ENCODE measurements at places on chromosomes 12 and 14.

DNA sequence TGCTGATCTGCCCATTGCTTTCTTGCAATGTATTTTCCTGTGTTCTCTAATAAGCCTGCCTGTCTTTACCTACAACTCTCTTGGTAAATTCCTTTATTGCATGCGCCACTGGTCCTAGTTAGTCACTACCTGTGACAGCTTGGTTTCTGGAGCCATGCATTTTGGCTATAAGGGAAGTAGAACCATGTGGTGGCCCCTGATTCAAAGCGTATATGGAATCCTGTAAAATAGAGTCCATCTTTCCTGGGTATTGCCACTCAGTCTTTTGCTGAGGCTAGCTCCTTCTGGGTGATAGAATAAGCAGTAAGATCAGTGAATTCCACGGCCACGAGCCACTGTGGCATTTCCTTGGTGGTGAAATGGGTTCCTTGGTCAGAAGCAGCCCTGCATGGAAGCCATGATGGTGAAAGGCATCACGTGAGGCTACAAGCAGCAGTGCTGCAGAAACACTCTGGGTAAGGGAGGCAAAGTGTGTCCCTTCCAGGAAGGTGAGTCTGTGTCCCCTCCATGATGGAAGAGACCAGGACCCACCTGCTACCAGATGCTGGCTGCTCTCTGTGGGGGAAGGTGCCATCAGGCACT is 19.6 kb downstream of the TNFAIP2 start:
- no peak for DNase-seq

DNA sequence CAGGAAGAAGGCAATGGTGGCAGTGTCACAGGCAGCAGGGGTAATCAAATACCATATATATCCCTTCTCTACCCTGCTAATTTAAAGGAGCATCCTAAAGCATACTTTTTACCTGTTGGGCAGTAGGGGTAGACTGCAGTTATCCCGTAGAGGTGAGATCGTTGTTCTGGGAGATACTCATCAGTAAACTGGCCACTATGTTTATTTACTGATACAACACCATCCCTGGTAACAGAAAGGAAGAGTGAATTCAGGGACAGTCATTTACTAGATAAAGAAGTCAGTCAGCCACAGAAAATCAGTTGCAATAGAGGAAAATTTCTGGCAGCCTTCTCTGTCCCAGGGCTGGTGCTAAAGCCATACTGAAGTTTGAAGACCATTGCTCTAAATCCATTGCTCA is 16.3 kb downstream of the RTRAF start:
- DNase-seq: no peak

DNA sequence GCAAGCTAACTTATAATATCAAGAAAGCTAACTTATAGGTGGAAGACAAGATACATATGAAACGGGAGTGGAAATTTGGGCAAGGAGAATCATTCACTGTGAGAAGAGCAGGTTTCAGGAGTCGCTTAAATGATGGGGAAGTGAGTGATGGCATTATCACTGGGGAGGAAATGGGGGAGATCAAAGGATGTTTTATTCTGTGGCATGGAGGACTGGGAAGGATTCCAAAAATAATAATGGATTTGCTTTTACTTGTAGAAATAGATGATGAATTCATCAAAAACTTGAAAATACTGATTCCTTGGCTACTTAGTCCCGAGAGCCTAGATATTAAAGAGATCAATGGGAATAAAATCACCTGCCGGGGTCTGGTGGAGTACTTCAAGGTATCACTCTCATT is 47.8 kb downstream of the SAV1 start:
- DNase-seq: no peak

DNA sequence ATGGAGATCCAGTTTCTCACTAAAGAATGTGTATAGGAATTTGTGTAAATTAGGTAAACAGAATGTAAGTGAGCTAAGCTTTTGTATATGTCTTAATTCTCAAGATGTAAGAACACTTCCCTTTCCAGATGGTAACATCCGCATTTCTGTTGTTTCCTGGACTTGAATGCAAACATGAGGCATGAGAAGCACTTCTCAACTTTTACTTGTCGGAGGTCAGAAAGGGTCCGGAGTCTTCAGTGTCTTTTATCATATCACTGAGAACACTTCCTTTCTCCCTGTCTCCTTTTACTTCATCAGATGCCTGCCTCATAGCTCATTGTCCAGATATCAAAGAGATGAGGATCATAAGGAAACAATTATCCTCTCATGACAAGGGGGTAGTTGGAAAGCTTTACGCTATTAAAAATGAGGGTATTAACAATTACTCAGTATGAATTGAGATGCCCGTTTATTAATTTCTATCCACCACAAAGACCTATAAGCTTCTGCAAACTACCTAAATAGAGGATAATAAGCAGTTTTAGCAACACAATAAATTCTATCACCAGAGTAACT is 214.1 kb upstream of the FLRT2 start:
- DNase-seq: peak; percentile 58

GRCh38 chr12:98388126-98388525 is 127.3 kb upstream of the TMPO start:
- DNase-seq: no peak

DNA sequence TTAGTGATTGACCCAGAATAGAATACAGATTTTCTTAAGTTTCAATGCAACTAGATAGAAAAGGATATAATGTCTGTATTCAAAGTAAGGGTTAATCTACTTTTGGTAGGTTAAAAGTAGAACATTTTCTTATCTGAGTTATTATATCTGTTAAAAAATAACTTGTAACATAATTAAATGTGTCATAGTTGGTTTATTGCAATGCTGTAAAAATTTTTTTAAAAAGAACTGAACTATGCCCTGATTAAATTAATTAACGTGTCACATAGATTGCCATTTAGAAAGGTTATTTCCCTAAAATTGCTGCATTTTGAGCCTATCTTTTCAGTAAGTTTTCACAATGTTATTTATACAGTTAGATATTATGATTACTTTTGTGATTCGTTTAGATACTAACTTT is 89.2 kb downstream of the PDE3A start:
- no peak for DNase-seq

- no peak for DNase-seq
Measured at GRCh38 chr14:92945959-92946846, 23.3 kb downstream of the CHGA start.

- DNase-seq: no peak
Measured at GRCh38 chr14:46985529-46986380, 334.2 kb upstream of the RPL10L start.

- DNase-seq: no peak
Measured at GRCh38 chr12:64252681-64253080, 30.6 kb upstream of the KICS2 start.

DNA sequence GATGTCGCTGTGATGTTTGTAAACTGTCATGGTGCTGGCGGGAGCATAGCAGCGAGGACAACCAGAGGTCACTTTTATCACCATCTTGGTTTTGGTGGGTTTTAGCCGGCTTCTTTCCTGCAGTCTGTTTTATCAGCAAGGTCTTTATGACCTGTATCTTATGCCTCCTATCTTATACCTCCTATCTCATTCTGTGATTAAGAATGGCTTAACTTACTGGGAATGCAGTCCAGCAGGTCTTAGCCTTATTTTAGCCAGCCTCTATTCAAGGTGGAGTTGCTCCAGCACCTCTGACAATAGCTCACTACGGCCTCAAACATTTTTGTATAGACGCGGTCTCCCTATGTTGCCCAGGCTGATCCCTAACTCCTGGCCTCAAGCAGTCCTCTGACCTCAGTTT is 53.7 kb downstream of the B4GALNT3 start:
- DNase-seq: no peak

DNA sequence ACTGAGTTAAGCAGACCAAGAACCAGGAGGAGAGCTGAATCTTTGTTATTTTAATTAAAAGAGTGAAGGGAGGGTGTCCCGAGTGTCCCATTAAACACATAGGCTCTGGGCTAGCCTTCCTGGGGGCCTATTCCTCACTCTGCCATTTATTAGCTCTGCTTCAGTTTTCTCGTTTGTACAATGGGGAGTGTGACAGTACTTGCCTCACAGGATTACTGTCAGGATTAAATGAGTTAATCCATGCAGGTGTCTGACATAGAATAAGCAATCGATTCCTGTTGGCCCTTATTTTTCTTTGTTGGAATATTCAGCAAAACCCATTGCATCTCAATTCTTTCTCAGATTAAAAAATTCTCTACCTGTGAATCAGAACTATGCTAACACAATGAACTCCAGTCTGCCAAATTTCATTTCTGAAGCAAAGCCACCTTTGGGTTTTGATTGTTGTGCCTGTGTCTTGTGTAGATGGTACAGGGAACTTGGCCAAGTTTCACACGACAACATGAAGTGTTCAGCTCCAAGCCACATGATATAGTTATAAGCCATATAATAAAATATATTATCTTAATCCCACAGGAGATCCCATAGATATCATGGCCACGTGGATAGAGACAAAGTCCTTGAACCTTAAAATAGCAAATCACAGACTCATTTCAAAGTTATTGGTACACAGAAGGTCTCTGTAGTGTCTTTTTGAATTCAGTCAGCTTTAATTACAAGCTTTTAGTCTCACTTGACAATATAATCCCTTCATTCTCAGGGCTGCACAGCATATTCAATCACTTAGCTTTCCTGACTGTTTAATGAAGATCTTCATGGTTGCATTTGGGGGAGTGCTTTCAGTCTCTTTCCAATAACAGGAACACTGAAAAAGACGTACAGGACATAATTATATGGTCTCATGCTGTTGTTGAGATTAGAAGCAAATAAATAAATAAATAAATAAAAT is 34.4 kb upstream of the CRY1 start:
- DNase-seq: peak; percentile 8

- DNase-seq: no peak
Measured at GRCh38 chr14:88541324-88541723, 13.5 kb downstream of the PTPN21 start.

DNA sequence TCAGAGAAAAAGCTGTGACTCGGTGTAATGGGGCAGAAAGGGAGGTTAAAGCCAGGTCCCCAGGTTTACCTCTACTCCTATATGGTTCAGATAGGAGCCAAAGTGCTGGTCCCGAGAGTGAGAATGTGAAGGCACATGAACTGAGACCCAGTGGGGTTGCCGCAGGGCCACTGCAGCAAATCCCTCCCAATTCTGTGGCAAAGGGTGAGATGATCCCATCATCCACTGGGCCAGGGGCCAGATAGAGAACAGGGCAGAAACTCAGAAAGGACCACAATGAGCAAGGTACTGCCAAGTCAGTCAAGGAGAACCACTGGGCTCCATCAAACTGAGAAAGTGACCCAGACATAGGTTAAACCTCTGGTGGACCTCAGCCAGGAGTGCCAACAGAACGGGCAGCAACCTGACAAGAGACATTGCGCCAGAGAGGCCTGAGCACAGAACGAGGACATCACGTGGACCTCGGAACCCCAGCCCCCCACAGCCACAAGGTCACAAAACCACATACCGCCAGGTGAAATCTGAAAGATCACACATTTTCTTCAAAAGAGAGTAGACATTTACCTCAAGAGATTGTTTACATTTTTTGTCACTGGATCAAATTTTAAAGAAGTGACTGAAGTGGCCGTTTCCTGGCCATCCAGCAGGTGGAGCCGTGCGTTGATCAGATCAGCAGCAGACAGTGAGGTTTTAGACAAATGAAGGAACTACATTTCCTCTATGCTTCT is 20.5 kb upstream of the ITPR2 start:
- DNase-seq: peak; percentile 76

- DNase-seq: peak; percentile 72
Measured at GRCh38 chr14:75295061-75295461, 16.4 kb downstream of the FOS start.

DNA sequence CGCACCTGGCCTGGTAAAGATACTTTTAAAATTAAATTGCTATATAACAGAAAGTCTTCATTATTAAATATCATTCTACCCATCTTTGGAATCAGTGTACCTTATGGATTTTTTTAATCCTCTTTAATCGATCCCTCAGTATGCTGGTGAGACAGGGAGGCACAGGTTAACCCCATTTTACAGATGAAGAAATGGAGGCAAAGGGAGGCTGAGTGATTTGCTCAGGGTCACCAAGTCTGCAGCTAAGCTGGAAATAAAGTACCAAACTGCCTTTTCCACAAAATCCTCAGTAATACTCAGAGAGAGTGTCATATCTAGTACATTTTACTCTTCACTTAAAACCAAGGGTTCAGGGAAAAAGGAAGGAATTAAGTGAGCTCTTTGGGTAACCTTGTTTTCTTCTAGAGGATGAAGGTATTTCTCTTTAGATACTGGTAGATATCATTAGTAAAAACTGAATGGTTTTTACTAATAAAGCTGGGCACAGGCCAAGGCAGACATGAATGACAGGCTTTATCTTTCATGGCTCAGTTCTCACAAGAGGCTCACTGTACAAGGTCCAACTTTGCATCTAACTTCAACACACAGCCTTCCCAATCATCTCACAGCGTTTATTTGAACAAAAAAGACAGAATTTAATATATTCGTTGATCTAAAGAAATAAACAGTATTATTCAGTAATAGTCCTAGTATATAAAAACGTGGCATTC is 35.3 kb upstream of the TTC7B start:
- DNase-seq: no peak

- peak; percentile 74 for DNase-seq
Measured at GRCh38 chr12:121578230-121579189, 2.3 kb downstream of the KDM2B start.

- DNase-seq: no peak
Measured at GRCh38 chr12:1922985-1923384, 4.5 kb upstream of the CACNA2D4 start.

GRCh38 chr14:94066089-94066676 is 14.8 kb downstream of the DDX24 start:
- DNase-seq: no peak

- no peak for DNase-seq
Measured at GRCh38 chr14:90114554-90114953, 52.8 kb downstream of the KCNK13 start.

DNA sequence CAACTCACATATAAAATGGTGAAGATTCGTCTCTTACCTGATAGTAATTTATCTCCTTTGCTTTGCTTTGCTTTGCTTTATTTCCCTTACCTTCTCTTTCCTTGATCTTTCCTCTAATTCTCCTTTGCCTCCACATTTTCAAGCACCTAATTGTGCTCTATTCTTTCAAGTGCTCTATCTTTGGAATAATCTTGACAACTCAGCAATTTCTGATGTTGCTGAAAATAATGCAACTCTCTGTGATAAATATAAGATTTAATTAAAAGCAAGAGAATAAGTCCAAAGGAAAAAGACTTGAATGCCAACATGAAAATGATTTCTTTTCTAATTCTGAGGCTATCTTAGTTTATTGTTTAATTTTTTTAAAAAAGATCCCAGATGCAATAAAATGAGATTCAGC is 139.5 kb upstream of the SYT1 start:
- no peak for DNase-seq

GRCh38 chr12:64610079-64610659 is at the start of gene RASSF3:
Gene RASSF3, plus strand, starts transcription at chr12:64610495. Its CDS starts 138 bp downstream, at chr12:64610633.
- DNase-seq: peak; percentile 84

- peak; percentile 42 for DNase-seq
Measured at GRCh38 chr12:92899386-92900001, 29.6 kb downstream of the EEA1 start.

DNA sequence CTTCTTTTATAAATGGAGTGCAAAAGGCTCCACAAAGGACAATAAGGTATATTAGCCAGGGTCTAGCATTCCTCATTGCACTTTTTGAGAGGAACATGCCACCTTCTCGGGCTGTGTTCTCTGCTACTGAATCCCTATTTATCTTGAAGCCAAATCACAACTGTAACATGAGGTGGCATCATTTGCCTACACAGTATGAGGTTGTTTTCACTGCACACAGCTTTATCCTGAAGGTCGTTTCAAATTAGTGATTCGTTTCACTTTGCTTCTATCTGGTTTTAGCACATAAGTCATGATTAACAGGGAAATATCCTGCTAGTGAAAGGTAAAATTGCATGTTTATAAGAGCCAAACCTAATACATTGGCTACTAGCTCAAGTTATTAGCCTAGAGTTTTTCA is 153.8 kb downstream of the SLC35F4 start:
- no peak for DNase-seq

- no peak for DNase-seq
Measured at GRCh38 chr14:105177082-105177481, 4.0 kb downstream of the NUDT14 start.

Measured in eye (tissue), 1 donor.